Esophagus squamous epithelium (tissue), 5 donors: ENCODE measurements at places on chromosomes 5 and 9.

DNA sequence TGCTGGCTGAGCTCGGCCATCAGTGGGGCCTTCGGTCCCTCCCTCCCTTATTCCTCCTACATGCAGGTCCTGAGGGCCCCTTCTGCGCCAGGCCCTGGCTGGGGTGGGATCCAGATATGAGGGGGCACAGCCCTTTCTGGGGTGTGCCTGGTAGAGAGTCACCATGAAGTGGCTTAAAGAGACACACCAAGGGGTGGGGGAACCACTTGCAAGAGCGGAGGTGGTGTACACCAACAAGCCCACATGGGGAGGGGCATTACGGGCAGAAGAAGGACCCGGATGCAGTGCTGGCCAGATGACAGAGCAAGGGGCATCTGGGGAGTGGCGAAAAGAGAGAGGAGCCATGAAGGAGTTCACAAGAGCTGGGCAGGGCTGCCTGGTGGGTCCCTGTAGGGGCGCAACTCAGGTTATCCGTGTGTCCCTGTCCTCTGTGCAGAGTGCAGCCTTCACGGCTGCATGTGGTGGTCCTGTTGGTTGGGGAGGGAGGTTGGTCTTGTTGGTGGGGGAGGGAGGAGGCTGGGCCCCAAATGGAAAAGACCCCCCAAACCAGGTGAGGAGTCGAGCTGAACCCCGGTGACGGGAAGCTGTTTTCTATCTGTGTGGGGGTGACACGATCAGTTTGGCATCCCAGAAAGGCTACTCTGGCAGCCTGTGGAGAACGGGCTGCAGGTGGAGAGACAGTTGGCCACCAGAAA is 158.1 kb downstream of the DAB2IP start:
- no peaks in the 10 kb centered on the region for H3K27me3 ChIP-seq
- H3K36me3 ChIP-seq, result no peaks in the 10 kb centered on the region
- H3K27ac ChIP-seq, result no peak overlapping the region
- H3K4me3 ChIP-seq, result no peak overlapping the region

DNA sequence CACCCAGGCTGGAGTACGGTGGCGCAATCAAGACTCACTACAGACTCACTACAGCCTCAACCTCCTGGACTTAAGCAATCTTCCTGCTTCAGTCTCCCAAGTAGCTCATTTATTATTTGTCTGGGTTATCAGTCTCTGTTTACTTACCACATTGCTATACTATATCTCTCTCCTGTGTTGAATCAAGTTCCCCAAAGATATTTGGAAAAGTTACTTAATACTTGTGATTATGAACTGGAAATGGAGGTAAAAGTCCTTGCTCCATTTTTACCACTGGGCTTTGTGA is 55.6 kb downstream of the ANGPTL2 start:
- no peak for DNase-seq
- H3K27ac ChIP-seq, result peak overlapping the region; percentile 64

GRCh38 chr9:133795049-133795448 is 56.9 kb upstream of the SARDH start:
- H3K27me3 ChIP-seq, result no peaks in the 10 kb centered on the region
- H3K4me1 ChIP-seq, result peaks cover 13% of the 10 kb centered on the region
- H3K4me3 ChIP-seq, result no peak overlapping the region
- no peak overlapping the region for H3K27ac ChIP-seq
- no peaks in the 10 kb centered on the region for H3K36me3 ChIP-seq

DNA sequence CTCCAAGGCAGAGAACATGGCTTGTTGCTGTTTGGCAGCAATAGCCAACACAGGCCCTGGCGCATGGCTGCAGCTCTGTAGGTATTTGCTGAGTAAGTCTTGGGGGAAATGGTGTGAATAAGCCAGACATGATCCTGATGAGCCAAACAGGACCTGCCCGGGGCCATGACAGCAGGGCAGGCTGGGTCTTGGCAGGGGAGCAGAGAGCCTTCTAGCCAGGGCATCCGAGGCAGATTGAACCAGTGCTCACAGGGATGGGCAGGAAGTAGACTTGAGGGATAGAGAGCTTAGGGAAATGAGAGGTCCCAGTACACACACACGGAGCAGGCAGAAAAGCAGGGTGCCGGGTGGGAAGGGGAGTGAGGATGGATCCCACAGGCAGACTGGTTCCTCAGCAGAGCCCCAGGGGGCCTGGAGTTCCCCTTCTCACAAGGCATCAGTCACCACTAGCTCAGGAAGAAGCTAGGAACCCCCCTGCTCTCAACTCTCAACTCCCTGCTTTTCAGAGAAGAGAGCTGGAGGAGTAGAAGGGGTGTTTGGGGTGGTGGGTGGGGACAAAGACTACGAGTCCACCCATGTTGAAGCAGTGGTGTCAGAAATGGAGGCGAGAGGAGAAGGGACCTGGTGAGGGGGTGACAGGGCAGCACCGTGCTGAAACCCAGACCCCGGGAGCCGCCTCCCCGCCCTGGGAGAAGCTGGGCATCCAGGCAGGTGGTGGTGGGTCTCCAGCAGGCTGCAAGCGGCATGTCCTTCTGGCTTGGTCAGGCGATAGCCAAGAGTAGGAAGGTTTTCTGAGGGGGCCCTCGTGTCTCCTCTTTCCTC is 111.1 kb downstream of the RGS3 start:
- no peak for DNase-seq
- peaks cover 34% of the 10 kb centered on the region for H3K4me1 ChIP-seq
- H3K36me3 ChIP-seq, result no peaks in the 10 kb centered on the region

DNA sequence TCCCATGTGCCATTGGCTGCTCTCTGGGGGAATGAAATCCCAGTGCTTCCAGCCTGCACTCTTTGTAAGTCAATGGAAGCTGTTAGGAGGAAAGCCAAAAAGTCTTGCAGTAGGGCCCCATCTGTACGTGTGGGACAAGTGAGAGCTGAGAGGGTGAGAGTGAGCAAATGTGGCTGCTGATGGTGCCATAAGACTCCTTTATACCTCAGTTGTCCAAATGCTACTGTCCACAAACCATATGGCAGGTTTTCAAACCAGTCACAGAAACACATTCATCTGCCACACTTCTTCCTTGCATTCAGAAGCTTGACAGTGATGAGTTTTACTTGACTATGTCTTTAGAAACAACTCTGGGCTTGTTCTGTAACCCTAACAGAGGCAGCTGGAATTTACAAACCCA is 543.8 kb downstream of the CSNK1G3 start:
- peaks cover 14% of the 10 kb centered on the region for H3K4me1 ChIP-seq
- no peak for DNase-seq
- H3K27ac ChIP-seq, result no peak overlapping the region

- no peak for DNase-seq
- no peaks in the 10 kb centered on the region for H3K36me3 ChIP-seq
- no peak overlapping the region for H3K4me3 ChIP-seq
- H3K4me1 ChIP-seq, result no peaks in the 10 kb centered on the region
- no peaks in the 10 kb centered on the region for H3K27me3 ChIP-seq
Measured at GRCh38 chr5:125394661-125395280, 648.3 kb upstream of the ZNF608 start.

DNA sequence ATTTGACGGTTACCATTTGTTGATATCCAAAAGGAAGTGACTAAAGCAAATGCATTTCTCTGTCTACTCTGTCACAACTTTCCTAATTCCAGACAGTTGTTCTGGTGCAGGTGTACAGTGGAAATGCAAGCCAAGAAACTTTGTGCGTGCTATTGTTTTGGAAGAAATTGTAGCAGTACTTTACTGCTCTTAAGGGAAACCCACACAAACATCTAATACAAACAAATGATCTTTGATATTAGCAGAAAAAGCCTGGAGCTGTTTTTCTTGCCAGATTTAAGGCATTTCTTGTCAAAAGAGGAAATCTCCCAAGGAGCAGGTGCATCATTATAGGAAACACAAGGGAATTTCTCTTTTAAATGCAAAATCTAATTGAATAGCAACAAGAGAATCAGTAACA is 2.0 kb downstream of the SNCAIP start:
- H3K27ac ChIP-seq, result no peak overlapping the region
- no peaks in the 10 kb centered on the region for H3K36me3 ChIP-seq
- no peak overlapping the region for H3K4me3 ChIP-seq
- peaks cover 29% of the 10 kb centered on the region for H3K4me1 ChIP-seq
- H3K27me3 ChIP-seq, result no peaks in the 10 kb centered on the region
- no peak for DNase-seq

- no peak for DNase-seq
- no peak overlapping the region for H3K4me3 ChIP-seq
- no peaks in the 10 kb centered on the region for H3K27me3 ChIP-seq
Measured at GRCh38 chr5:125630237-125630636, 793.0 kb upstream of the GRAMD2B start.

- H3K4me3 ChIP-seq, result no peak overlapping the region
- no peak overlapping the region for H3K27ac ChIP-seq
- H3K36me3 ChIP-seq, result no peaks in the 10 kb centered on the region
Measured at GRCh38 chr9:15104826-15105420, 194.7 kb upstream of the FREM1 start.

- no peak overlapping the region for H3K4me3 ChIP-seq
- H3K27me3 ChIP-seq, result no peaks in the 10 kb centered on the region
- no peaks in the 10 kb centered on the region for H3K36me3 ChIP-seq
- no peaks in the 10 kb centered on the region for H3K4me1 ChIP-seq
- no peak for DNase-seq
Measured at GRCh38 chr5:83752700-83753099, 32.0 kb upstream of the HAPLN1 start.

- H3K36me3 ChIP-seq, result no peaks in the 10 kb centered on the region
- H3K4me1 ChIP-seq, result peaks cover 32% of the 10 kb centered on the region
- H3K27me3 ChIP-seq, result no peaks in the 10 kb centered on the region
- H3K27ac ChIP-seq, result peak overlapping the region; percentile 80
Measured at GRCh38 chr5:177389241-177390169, 5.3 kb downstream of the SLC34A1 start.

GRCh38 chr5:126138281-126138931 is 284.8 kb upstream of the GRAMD2B start:
- DNase-seq, result no peak
- H3K4me3 ChIP-seq, result no peak overlapping the region
- H3K27me3 ChIP-seq, result no peaks in the 10 kb centered on the region
- H3K4me1 ChIP-seq, result no peaks in the 10 kb centered on the region

DNA sequence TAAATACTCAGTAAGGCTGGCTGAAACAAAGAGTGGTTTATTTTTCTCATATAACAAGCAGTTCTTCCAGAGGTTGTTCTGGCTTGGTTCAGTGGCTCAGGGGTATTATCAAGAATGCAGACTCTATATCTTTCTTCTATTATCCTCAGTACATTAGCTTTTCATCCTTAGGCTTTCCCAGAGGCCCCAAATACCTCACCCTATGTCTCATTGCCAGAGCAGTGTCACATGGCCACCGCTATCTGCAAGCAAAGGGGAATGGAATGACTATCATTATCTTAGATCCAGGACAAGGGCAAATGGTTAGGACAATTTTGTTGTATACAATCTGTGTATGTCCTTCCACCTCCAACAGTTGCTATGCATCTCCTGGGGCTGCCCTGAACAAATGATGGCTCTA is 69.0 kb upstream of the SNX2 start:
- H3K27me3 ChIP-seq, result no peaks in the 10 kb centered on the region
- H3K27ac ChIP-seq, result no peak overlapping the region
- H3K4me3 ChIP-seq, result no peak overlapping the region
- no peak for DNase-seq

GRCh38 chr5:138337685-138338410 is at the start of gene FAM53C:
FAM53C (plus strand) TSS chr5:138338266; CDS start chr5:138341336, 3,070 bp downstream.
- H3K36me3 ChIP-seq, result peaks cover 21% of the 10 kb centered on the region
- H3K27ac ChIP-seq, result peak within 1 kb of the TSS; percentile 91
- peak; percentile 58 for DNase-seq
- peak within 1 kb of the TSS; percentile 82 for H3K4me3 ChIP-seq

DNA sequence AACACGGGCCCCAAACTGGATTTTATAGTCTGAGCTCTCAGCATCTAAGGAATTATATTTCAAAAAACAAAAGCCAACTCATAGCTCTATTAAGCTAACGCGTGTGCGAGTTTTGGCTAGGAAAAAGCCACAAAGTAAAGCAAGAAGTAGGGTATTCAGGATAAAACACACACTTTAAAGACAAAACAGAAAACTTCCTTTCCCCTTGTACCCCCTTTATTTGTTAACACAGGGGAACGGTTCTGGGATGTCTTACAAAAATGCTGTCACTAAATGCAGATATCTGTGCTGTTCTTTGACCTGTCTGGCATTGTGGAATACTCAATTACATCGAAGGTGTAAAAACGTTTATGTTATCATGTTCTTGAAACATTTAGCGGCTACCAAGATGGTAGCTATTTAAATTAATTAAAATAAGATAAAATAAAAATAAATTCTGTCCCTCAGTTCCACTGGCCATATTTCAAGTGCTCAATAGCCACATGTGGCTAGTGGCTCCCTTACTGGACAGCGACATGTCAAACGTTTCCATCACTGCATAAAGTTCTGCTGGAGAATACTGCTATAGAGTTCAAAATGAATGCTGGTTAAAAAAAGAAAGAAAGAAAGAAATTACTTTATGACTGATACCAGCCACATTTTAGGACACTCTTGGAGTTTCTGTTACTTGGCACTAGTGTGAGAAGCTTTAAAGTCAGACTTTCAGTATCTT is 7.2 kb upstream of the MEF2C start:
- H3K4me1 ChIP-seq, result peaks cover 39% of the 10 kb centered on the region
- peak overlapping the region; percentile 57 for H3K4me3 ChIP-seq
- no peak for DNase-seq
- H3K36me3 ChIP-seq, result no peaks in the 10 kb centered on the region

GRCh38 chr9:35840881-35841644 is 12.0 kb downstream of the TMEM8B start:
- no peak for DNase-seq
- no peak overlapping the region for H3K4me3 ChIP-seq
- H3K27me3 ChIP-seq, result no peaks in the 10 kb centered on the region
- peaks cover 26% of the 10 kb centered on the region for H3K4me1 ChIP-seq

GRCh38 chr5:112711436-112711835 is 26.2 kb upstream of the APC start:
- no peaks in the 10 kb centered on the region for H3K27me3 ChIP-seq
- no peaks in the 10 kb centered on the region for H3K36me3 ChIP-seq
- no peak overlapping the region for H3K27ac ChIP-seq
- H3K4me1 ChIP-seq, result peaks cover 24% of the 10 kb centered on the region
- H3K4me3 ChIP-seq, result no peak overlapping the region

DNA sequence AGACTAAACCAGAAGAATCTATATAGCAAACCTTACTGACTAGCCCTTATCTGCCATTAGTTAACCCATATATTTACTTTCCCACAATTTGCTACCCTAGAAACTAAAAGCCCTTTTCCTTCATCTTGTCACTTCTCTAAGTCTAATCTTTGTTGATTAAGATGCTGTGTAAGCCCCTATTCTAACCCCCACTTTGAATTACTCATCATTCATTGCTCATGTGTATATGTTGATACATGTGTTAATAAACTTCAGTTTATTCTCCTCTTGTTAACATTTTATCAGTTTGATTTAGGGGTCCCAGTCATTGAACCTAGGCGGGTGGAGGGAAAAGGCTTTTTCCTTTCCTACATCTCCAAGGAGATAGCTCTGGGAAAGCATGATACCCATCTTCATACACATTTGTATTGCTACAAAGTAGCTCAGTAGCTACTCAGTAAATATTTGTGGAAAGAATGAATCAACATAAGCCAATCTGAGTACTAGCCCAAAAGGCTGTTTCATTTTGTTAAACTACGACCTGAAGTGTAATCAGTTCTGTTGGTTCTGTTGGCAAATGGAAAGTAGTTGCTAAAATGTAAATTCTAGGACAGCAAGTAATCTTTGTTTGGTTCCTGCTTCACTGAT is 35.1 kb upstream of the NDFIP1 start:
- H3K27ac ChIP-seq, result no peak overlapping the region
- H3K4me3 ChIP-seq, result no peak overlapping the region
- H3K27me3 ChIP-seq, result no peaks in the 10 kb centered on the region
- H3K4me1 ChIP-seq, result no peaks in the 10 kb centered on the region

GRCh38 chr5:14281746-14282181 is 138.6 kb downstream of the TRIO start:
- no peak overlapping the region for H3K27ac ChIP-seq
- H3K36me3 ChIP-seq, result peaks cover 21% of the 10 kb centered on the region
- peaks cover 25% of the 10 kb centered on the region for H3K4me1 ChIP-seq

GRCh38 chr9:35690614-35691333 is 1.0 kb upstream of the TPM2 start:
- H3K27me3 ChIP-seq, result no peaks in the 10 kb centered on the region
- H3K27ac ChIP-seq, result peak overlapping the region; percentile 74
- no peaks in the 10 kb centered on the region for H3K36me3 ChIP-seq
- H3K4me1 ChIP-seq, result peaks cover 41% of the 10 kb centered on the region
- H3K4me3 ChIP-seq, result peak overlapping the region; percentile 49
